ENCODE measurements at places on chromosomes 16 and 17.
A peak's percentile ranks its signal among the peaks of the same experiment; 100 is the strongest.

GRCh38 chr16:81600275-81600674 lies 155.7 kb downstream of the CMIP start:
- DNase-seq, result no peak

- DNase-seq, result no peak
Measured at GRCh38 chr16:58732545-58733247, 1.4 kb downstream of the GOT2 start.

GRCh38 chr17:32319548-32319905 lies 22.4 kb downstream of the C17orf75 start:
- peak; percentile 63 for DNase-seq

DNA sequence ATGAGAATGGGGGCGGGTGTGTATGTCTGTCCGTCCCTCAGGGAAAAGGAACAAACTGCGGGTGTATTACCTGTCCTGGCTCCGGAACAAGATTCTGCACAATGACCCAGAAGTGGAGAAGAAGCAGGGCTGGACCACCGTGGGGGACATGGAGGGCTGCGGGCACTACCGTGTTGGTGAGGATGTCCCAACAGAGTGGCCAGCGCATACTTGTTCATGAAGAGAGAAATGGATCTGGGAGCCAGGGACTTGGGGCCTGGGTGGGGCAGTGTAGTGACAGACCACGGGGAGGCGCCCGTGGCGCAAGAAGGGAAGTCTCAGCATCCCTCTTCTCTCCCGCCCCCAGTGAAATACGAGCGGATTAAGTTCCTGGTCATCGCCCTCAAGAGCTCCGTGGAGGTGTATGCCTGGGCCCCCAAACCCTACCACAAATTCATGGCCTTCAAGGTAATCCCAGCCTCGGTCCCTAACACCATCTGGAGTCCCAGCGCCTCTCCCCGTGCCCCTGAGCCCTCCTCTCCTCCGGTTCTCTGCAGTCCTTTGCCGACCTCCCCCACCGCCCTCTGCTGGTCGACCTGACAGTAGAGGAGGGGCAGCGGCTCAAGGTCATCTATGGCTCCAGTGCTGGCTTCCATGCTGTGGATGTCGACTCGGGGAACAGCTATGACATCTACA lies 3.5 kb upstream of the C17orf107 start:
- no peak for DNase-seq

DNA sequence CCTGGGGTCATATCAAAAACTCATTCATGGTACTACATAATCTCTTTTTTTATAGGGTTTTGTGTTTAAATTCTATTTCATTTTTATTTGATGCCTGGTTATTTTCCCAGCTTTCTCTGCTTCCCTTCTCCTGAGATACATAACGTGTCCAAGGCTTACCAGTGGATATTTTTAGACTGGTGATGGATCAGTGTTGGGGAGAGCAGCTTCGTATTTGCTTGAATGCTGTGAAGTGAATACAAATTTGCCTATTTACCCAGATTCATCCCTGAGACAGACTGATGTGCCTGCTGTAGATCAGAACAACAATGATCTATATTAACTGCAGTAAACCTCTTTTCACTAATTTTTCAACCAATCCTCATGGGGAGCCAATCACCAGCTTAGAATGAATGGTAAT lies 43.2 kb upstream of the FOXJ1 start:
- DNase-seq, result no peak

DNA sequence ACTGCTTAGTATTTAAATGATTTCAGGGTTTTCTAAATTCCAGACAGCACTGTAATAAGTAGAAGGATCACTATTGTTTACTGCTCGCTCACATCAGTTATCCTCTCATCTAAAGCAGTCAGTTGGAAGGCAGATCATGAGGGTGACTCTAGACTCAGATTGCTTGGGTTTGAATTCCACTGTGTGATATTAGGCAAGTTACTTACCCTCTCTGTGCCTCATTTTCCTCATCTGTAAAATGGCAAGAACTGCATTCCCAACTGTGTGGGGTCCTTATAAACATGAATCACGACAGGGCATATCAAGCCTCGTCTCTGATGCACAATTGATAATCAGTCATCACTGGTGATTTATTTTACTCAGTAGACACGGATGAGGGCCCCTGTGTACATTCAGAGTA lies 15.1 kb downstream of the CLUAP1 start:
- no peak for DNase-seq

Measured in activated gamma-delta T cell treated with anti-CD3 and anti-CD28 coated beads, Interleukin-2, amount 50 U/mL, for 16 hours (primary cell).